Activated CD4-positive, alpha-beta memory T cell treated with anti-CD3 and anti-CD28 coated beads for 36 hours (primary cell): ENCODE measurements at places on chromosomes 16 and 17. TPM values are rescaled to one million over a fixed set of nuclear protein-coding genes. Genes with fewer than 3 reads are reported as not detected.

DNA sequence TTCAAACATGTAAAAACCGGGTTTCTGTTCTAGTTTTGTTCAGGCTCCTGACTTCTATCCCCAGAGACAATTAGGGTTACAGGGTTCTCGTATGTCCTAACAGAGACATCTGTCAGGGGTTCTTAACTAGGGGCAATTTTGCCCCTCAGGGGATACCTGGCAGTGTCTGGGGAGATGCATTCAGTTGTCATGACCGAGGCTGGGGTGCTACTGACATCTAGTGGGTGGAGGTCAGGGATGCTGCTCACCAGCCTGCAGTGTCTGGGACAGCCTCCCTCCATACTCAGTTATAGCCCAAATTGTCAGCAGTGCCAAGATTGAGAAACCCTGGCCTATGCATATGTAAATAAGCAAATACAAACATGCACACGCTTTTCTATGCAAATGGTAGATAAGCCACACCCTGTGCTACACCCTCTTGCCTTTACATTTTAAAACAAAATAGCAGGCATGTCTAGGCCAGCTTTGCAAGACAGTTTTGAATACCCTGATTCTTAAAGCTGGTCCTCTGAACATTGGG, 37.4 kb downstream of the CLEC16A start:
- peak; percentile 79 for DNase-seq
- H3K4me1 ChIP-seq = peaks cover 48% of the 10 kb centered on the region
- no peaks in the 10 kb centered on the region for H3K27me3 ChIP-seq

DNA sequence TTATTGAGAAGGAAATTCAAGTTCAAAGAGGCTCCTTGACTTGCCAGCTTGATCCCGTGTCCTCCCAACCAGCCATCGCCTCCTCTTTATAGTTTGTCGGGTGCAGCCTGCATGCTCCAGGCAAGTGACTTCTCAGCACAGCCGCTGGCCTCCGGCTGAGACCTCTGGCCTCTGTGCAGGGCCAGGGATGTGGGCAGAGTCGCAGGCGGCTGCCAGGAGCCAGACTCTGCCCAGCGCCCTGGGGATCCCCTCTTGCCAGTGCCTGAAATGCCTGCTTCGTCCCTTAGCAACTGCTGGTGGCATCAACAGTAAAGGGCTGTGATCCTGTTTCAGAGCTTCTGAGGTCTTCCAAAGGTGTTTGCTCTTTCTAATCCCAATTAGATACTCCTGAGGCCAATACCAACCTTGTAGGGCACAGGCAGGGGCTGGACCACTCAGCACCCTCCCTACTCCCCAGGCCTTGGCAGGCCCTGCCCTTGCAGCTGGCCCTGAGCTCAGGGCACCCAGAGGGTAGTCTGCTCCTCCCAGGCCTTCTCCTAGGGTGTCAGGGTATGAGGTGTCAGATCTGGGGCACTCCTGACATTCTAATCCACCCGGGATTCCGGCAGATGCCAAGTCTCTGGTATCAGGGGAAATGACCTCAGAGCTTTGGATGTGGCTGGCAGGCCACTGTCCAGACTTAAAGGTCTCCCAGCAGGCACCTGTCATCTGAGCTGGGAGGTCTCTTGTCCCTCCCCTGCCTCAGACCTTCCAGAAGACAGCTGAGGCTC, 68.0 kb upstream of the SIAH1 start:
- H3K4me1 ChIP-seq = peaks cover 7% of the 10 kb centered on the region
- H3K4me3 ChIP-seq = no peak overlapping the region
- no peak overlapping the region for H3K27ac ChIP-seq
- DNase-seq = no peak
- H3K27me3 ChIP-seq = peaks cover 16% of the 10 kb centered on the region

- H3K4me3 ChIP-seq = no peak overlapping the region
- no peaks in the 10 kb centered on the region for H3K36me3 ChIP-seq
- H3K27me3 ChIP-seq = no peaks in the 10 kb centered on the region
- H3K4me1 ChIP-seq = no peaks in the 10 kb centered on the region
Measured at GRCh38 chr17:59504821-59505220, 60.6 kb upstream of the DHX40 start.

The TLCD2 gene
- total RNA-seq = 0.85 TPM

The ADAD2 gene
- not detected for total RNA-seq

The MMP28 gene
- total RNA-seq = not detected
